Inflammatory macrophage treated with lipopolysaccharide for 4 hours (primary cell): ENCODE measurements at places on chromosomes 16 and 17.

DNA sequence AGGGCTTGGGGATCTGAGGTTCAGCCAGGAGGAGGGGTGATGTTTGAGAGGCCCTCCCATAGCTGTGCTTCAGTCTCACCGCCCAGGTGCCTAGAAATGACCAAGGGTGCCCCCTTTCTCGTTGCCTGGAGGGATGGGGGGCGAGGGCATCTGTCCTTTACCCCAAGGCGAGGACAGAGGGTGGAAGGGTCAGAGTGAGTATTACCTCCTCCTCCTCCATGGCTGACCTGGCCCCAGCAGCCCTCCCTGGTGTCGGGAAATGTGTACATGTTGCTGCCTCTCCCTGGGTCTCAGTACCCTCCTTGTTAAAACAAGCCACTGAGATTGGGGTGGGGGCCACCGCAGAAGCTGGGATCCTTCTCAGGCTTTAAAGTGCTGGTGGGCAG lies 2.4 kb downstream of the NECAB2 start:
- DNase-seq = no peak

DNA sequence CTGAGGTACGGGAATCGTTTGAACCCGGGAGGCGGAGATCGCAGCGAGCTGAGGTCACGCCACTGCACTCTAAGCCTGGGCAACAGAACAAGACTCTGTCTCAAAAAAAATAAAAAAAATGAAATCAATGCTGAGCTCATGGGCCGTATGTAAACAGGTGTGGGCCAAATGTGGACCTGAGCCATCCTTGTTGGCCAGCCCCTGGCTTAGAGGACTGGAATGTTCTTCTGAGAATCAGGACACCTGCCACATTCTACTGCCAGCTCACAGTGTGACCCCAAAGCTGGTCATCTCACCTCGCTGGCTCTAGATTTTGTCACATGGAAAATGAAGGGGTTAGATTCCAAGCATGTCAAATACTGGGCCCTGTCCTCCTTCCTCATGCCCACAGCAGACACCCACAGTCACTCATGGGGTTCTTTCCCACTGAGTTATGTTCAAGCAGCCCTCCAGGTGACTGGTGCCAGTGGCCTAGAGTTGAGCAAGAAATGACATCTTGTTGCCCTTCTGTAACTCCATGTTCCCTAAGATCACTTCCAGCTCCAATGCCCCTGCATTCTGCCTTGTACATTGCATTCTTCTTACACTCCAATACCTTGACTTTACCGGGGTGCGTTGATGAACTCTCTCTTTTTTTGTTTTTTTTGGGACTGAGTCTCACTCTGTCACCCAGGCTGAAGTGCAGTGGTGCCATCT lies 110.6 kb downstream of the ABCC1 start:
- no peak for DNase-seq

GRCh38 chr16:4160658-4161430 lies 44.6 kb upstream of the ADCY9 start:
- peak; percentile 91 for DNase-seq

DNA sequence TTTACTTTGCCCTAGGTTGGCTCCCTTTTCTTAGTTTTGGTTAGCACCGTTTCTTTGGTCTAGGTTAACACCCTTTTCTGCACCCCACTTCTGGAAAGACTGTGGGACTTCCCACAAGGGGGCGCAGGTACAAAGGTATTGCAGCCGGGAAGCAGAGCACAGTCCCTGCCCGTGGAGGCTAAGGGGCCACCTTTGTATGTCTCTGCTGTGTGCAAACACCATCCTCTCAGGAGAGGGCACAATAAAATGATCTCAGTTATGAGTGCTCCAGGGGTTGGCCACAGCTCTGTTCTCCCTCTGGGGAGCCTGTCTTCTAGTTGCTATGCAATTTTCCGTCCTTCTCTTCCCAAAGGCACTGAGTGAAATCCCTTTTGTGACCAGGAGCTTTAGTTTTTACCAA lies 28.4 kb upstream of the TMC5 start:
- no peak for DNase-seq

GRCh38 chr17:78818152-78818846 lies 22.3 kb downstream of the USP36 start:
- DNase-seq = no peak

- no peak for DNase-seq
Observed at GRCh38 chr17:9322326-9322725, 253.3 kb downstream of the STX8 start.

- DNase-seq = no peak
Observed at GRCh38 chr16:14564861-14565687, 65.0 kb downstream of the PARN start.

- DNase-seq = no peak
Observed at GRCh38 chr16:81661082-81661481, 118.0 kb upstream of the PLCG2 start.

- no peak for DNase-seq
Observed at GRCh38 chr17:70329721-70330120, 160.4 kb downstream of the KCNJ2 start.

- peak; percentile 69 for DNase-seq
Observed at GRCh38 chr17:48026502-48027321, 10.9 kb downstream of the COPZ2 start.

DNA sequence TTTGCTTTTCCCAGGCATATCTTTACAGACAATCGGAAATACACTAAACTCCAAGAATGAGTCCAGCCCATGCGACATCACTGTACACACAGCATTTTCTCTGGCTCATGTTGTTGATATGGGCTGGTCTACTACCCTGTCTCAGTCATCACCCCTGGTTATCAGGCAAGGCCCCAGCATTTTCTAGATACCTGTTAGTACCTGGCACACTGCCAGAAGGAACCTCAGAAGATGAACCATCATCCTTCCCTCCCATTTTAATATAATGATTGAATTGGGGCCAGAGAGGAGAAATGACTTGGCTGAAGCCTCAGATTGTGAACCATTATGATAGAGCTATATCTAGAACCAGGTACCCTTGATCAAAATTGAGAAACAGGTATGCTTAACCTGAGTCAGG lies 406.2 kb downstream of the CDH11 start:
- no peak for DNase-seq

- DNase-seq = no peak
Observed at GRCh38 chr17:79558091-79558900, 52.6 kb downstream of the RBFOX3 start.

DNA sequence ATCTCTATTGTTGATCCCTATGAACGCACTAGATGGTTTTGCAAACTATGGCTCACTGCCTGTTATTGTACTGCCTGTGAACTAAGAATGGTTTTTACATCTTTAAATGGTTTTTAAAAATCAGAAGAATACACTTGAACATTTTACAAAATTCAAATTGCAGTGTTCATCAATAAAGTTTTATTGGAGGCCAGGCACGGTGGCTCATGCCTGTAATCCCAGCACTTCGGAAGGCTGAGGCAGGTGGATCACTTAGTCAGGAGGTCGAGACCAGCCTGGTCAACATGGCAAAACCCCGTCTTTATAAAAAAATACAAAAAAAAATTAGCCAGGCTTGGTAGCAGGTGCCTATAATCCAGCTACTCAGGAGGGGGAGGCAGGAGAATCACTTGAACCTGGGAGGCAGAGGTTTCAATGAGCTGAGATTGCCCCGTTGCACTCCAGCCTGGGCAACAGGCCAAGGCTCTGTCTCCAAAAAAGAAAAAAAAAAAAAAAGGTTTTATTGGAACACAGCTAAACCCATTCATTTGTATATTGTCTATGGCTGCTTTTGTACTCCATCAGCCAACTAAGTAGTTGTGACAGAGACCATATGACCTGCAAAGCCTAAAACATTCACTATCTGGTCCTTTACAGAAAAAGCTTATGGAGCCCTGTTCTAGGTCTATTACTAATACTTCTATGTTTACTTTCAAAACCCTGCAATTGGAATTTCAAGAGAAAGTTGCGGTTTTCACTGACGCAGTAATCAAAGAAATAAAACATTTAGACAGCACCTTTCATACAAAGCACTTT lies 18.9 kb downstream of the IKZF3 start:
- no peak for DNase-seq

DNA sequence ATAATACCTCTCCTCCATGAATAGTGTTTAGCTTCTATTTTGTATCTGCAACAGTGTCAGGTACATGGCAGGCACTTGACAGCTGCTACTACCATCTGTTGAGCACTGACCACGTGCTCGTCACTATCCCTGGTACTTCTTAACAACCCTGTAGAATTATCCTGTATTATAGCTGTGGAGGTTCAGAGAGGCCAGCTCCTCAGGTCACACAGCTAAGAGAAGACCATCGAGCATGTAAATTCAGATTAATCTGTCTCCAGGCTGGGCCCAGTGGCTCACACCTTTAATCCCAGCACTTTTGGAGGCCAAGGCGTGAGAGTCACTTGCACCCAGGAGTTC lies 26.3 kb downstream of the WSB1 start:
- no peak for DNase-seq

- DNase-seq = no peak
Observed at GRCh38 chr17:80177986-80178595, 8.3 kb downstream of the CARD14 start.

GRCh38 chr17:77636835-77637817 lies 321.4 kb upstream of the TNRC6C start:
- DNase-seq = no peak

GRCh38 chr17:75853433-75853832 lies 1.7 kb downstream of the WBP2 start:
- peak; percentile 31 for DNase-seq

DNA sequence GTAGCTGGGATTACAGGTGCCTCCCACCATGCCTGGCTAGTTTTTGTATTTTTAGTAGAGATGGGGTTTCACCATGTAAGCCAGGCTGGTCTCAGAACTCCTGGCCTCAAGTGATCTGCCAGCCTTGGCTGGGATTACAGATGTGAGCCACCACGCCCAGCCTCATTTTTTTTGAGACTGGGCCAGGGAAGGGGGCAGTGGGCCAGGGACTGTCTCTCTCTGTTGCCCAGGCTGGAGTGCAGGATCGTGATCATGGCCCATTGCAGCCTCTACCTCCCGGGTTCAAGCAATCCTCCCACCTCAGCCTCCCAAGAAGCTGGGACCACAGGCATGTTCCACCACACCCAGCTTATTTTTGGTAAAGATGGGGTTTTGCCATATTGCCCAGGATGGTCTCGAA lies 16.0 kb downstream of the RSL1D1 start:
- DNase-seq = no peak

DNA sequence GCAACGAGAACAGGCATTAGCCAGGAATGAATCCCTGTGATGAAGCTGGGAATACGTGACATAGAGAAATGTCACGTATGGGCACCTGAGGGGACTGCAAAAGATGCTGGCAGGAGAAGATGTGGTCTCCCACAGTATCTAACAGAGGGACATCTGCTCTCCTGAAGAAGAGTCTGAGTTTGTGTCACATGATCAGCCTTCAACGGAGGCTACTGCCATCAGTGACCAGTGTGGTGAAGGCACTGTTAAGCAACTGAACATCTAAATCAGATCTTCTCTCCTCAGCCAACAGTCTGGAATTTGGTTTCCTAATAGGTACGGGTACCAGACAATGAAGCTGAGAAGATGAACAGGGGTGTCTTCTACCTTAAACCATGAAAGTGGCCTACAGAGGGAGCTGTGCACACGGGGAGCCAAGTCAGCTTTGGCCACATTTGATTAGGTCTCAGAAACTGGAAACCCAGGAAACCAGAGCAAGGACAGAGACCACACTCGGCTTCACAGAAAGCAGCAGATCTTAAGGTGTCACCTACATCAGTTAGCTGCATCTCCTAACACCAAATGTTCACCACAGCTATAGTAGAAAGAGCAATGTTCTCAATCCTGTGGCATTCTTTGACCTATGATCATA lies 41.8 kb downstream of the BRD7 start:
- DNase-seq = peak; percentile 30

GRCh38 chr16:12679660-12680272 lies 123.9 kb downstream of the CPPED1 start:
- DNase-seq = no peak

GRCh38 chr16:14529010-14529669 lies 100.9 kb downstream of the PARN start:
- peak; percentile 61 for DNase-seq

GRCh38 chr16:10130538-10130937 lies 51.7 kb downstream of the GRIN2A start:
- DNase-seq = no peak

DNA sequence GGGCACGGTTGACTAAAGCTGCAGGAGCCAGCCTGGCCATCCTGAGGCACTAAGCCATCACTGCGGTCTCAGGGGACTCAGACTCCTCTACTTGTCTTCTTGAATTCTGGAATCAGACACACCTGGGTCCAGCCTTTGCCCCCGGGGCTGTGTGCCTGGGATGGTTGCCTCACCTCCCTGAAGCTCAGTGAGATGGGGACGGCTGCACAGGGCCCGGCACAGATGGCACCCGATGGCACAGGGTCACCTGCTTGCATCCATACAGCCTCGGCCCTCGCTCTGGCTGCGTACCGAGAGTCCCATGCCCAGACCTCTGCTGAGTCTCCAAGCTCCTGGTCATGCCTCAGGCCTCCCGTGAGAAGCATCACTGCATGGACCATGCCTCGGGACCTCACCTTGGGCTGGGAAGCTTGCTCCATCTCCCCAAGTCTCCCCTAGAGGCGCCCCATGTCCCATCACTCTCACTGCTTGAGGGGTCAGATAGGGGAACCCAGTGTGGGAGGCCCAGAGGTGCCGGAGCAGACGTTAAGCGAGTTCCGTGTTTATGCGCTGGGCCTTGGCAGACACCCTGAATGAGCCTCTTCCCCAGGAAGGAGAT lies 316.3 kb downstream of the SEC14L1 start:
- DNase-seq = no peak

DNA sequence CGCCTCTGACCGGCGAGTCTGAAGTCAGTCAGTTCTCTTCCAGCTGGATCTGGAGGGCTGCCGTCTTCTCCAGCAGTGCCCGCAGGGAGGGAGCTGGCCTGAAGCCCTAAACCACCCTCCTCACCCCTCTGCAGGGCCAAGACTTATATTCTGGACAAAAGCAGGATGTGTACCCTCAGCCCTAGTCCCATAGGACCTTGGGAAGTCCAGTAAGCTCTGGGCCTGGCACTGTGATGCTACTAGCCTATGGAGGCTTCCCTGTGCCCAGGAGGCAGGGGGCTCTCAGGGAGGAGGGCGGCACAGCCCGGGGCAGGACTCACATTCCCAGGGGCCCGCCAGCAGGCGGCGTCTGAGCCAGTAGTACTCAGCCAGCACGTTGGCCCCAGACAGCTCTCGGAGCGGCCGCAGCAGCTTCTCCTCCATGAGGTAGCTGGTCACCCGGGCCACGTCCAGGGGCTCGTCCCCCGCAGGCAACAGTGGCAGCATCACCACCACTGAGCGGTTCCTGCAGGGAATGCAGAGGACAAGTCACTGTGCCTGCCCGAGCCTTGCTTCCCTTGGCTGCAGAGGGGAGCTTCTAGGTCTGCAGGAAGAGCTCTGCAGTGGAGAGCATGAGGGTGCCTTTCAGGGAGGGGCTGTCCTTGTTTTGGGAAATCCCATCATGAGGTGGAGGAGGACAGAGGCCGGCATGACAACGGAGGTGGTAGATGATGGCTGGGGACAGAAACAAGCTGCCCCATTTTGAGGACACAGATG lies 41.7 kb downstream of the RMI2 start:
- peak; percentile 19 for DNase-seq

DNA sequence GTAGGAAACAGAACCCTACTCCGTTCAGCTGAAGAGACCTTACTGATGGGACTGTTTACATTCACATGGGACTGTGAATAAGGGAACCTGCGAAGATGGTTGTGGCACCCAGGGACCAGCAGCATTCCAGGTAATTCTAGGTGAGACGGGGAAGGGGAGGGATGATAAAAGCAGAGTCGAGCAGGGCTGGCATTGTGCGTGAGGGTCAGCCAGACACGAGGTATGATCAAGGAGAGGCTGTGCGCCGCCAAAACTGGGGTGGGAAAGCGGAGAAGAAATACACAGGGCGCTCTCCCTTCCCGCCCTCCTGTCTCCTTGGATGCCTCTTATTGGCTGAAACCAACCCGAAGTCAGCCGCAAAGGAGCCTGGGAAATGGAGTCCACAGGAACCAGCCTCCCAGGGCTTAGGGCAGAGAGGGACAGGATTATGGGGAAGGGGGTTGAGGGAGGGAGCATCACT lies 38.4 kb upstream of the CSNK2A2 start:
- peak; percentile 49 for DNase-seq
